ENCODE measurements at places on chromosomes 3 and 15.

- no peak for DNase-seq
Observed at GRCh38 chr3:167441256-167441655, 32.6 kb downstream of the SERPINI2 start.

GRCh38 chr3:128730471-128730870, 4.5 kb downstream of the RAB7A start:
- no peak for DNase-seq

- no peak for DNase-seq
Observed at GRCh38 chr15:89426500-89426899, 69.9 kb downstream of the RHCG start.

DNA sequence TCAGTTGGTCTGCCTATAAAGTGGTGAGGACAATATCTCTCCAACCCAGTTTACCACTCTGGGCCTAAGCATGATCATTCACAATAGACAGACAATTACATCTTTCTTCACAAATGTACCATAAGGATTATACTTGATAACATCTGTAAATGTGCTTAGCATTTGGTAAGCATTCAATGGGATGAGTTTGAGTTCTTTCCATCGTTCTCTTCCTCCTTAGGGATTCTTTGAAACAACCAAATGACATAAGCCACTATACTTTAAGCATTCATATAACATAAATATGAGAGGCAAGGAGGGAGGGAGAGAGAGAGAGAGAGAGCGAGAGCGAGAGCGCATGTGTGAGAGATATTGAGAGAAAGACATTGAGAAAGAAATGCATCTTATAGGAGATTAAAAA, 303.3 kb upstream of the CBLB start:
- DNase-seq: no peak

- no peak for DNase-seq
Observed at GRCh38 chr3:69496856-69497255, 111.0 kb upstream of the FRMD4B start.

- DNase-seq: no peak
Observed at GRCh38 chr3:137477614-137478013, 286.5 kb upstream of the SOX14 start.

DNA sequence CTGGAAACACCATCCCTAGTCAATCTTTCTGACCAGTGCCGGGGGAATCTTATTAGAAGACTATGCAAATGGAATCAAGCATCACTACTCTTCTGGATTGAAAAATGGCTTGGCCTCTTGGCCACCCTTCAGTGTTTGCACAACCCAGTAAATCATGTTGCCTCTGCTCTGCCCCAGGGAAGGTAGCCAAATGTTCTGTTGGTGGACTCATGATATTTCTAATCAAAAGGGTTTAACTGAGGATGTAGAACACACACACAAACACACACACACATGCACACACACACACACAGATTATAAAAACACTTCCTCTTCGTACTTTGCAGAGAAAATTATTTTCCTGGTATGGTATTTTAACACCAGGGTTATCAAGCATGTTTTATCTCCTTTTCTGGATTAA, 7.9 kb downstream of the RBP2 start:
- no peak for DNase-seq

- DNase-seq: no peak
Observed at GRCh38 chr3:133930341-133930933, 34.8 kb upstream of the RAB6B start.

DNA sequence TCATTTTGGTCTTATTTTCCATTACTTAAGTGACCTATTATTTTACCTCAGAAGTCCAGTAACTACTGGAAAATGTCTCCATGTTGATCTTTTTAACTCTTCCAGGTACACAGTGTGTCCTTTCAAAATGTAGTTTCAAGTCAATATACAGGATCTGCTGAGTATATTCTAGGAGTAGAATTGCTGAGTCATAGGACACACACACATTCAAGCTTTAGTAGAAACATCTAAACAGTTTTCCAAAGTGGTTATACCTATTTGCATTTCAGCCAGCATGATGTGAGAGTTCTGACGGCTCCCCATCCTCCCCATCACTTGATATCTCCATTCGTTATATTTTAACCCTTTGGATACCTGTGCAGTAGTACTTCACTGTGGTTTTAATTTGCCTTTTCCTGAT, 271.9 kb downstream of the MCTP2 start:
- DNase-seq: no peak

DNA sequence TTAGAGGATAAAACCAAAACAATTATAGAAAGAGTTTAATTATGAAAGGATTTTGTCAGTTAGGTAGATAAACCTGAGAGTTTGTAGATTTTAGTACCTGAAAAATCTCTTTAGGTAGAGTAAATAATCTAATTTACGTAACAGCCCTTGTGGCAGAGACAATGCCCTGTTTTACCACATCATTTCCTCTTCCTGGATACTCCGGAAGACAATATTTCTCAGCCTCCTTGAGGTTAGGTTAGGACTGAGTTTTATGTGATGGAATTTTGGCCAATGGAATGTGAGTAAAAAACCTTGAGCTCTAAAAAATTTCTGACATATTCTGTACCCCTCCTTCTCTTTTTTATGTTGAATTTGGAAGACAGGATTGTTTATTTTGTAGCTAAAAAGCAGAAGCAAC, 50.7 kb upstream of the TPRG1 start:
- DNase-seq: no peak

DNA sequence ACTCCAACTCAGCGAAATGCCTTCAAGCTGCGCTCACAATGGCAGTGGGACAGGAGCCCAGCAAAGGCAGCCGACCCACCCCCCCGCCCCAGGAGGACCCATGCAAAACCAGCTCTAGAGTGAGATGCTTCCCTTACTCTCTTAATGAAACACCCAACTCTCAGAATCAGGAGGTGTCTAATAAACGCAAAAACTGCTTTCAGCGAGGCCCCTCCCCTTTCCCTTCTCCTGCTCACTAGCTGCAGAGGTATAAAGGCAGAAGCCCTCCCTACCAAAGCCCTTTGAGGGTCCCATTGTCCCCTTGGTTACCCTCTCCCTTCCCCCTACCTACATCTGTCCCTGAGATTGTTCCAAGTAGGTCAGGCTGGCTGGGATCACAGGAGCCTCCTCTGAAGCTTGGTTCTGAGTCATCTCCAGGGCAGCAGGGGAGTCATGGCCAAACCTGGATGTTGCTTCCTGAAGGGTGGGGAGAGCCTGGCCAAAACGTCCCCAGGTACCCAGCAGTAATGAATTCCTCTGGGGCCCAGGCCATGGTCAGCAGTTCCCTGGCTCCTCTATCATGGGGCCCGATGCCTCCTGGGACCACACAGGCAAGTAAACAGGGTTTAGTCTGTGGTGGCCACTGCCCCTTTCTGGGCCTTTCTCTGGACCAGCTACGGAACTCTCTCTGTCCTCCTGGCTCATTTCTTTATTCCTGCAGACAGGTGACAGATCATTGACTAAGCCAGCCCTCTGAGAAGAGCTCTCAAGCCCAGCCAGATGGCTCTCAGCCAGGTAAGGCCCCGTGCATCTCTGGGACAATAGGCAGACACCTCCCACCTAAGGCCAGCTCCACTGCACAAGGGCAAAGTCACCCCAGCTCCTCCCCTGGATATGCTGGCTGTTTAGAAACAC, 8.6 kb downstream of the KLHL25 start:
- no peak for DNase-seq

DNA sequence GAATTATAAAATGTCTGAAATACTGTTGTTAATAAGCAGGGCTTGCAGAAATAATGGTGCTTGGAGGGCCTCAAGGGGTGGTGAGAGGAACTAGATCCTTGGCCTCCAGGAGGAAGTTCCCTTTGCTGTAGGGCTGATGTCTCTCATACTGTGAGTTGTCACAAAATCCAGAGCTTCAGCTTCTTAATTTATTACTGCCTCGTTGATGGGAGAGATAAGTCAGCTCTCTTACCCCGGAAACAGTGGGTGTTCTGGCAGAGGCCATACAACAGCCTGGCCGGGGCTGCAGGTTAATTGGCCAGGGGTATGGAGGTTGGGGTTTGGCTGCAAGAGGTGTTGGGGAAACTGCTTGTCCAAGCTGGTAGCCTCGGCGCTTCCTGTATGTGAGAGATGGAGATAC, 15.5 kb downstream of the MAPKAPK3 start:
- DNase-seq: no peak

- no peak for DNase-seq
Observed at GRCh38 chr15:69317392-69317841, 18.7 kb downstream of the PAQR5 start.

DNA sequence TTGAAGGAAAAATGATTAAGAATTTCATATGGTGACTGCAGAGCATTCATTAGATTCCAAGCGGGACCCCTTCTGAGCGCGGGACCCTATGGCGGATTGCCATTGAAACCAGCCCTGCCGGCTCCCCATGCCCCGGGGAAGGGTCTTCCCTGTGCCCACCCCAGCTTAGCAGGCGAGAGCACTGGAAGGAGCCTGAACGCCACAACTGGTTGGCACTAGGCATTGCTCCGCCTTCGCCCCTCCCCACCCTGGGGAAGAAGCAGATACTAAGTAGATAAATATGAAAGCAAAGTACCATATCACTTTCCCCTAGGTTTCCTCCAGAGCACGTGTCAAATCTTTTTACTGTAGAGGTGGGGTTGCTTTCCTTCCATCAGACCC, 70.7 kb downstream of the CYP19A1 start:
- DNase-seq: no peak

GRCh38 chr3:39990532-39990931, 181.1 kb downstream of the MYRIP start:
- DNase-seq: peak; percentile 13

DNA sequence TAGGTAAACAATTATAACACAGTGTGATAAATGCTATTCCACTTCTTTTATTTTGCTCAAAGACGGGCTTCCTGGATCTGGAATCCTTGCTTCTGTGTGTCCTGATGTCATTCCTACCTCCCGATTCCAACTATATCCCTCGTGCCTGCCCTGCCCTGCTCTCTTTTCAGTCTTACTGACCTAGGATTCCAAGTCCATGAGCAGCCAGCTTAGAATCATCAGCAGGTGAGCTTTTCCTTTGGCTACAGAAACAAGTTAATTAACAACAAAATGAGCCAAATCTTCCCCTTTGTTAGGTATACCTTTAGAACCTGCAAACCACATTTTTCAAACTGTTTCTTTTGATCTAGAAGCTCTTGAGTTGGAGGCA, 21.9 kb upstream of the KPNA1 start:
- no peak for DNase-seq

- DNase-seq: peak; percentile 6
Observed at GRCh38 chr15:90750186-90750585, 33.0 kb downstream of the BLM start.

GRCh38 chr3:157533298-157534070, 30.3 kb upstream of the VEPH1 start:
- DNase-seq: peak; percentile 86

DNA sequence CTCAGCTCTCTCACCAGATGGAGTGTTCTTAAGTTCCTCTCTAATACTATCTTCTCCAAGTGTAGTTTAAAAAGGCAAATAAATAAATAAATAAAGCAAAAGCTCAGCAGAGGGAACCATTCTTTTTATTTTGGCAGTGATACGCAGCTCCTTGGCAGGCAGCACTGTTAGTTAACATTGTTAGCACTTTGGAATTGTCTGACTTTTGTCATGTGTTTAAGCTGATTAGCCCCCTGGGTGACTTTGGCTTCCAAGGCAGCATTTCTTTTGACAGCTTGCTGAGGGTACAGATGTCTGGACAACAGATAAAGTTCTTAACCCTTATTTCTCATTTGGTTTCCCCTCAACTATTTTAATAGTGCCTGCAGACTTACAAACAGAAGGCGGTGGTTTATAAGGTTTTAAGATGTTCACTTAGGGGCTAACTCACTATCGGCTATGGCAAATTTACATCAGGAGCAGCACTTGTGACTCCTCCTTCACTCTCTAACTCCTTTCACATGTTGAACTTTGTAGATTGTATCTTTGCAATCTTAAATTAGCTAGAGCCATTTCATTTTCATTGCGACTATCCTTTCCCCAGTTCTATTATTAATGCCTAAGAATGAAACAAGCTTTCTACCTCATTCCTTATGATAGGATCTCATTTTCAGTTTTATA, 213.4 kb downstream of the ZBBX start:
- DNase-seq: no peak

DNA sequence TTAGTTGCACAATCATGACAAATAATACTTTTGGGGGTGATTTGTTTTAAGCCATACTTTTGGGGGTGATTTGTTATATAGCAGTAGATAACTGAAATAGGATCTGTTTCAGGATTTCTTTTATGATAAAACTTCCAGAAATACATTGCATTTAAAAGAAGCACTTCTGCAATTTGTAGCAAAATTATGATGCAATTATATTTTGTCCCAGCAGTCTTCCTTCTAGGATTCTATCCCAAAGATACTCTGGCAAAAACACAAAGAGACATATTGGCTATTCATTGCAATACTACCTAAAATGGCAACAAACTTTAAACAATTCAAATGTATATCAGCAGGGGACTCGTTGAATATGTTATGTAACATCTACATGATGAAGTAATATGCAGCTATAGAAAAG, 78.9 kb upstream of the ANKRD28 start:
- no peak for DNase-seq

DNA sequence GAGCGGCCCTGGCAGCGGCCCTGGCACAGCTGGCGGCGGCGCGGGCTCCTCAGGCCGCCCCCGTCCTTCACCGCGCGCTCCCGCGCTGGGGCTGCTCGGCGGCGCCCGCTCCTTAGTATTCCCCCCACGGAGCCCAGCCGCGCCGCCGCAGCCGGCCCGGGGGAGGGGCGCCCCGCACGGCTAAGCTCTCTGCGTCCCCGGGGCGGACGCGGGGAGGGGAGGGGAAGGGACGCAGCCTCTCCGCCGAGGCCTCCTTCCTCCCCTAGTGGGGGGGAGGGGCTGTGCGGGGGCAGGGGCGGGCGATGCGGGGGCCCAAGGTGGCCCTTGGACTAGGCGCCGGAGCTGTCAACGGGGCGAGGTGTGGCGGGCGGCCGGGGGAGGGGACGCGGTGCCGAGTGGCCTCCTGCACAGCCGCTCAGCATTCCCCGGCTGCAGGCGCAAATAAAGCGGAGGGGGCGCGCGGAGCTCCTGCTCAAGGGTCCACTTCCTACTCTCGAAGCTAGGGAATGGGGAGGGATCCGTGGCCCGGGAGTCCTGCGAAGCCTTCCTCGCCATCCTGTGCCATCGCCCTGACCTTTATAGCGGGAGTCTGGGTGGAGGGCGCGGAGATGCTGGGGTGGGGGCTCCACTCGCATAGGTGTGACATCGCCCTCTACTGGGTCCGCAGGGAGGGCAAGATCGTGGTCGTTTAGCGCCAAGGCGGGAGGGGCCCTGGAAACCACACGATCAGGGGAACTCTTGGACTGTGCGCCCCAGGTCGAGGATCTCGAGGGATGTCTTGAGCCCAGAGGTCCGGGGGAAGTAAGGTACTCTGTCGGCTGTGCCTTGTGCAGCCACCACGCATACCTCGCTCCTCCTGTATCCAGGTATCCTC, 22.2 kb downstream of the EPHB3 start:
- no peak for DNase-seq

DNA sequence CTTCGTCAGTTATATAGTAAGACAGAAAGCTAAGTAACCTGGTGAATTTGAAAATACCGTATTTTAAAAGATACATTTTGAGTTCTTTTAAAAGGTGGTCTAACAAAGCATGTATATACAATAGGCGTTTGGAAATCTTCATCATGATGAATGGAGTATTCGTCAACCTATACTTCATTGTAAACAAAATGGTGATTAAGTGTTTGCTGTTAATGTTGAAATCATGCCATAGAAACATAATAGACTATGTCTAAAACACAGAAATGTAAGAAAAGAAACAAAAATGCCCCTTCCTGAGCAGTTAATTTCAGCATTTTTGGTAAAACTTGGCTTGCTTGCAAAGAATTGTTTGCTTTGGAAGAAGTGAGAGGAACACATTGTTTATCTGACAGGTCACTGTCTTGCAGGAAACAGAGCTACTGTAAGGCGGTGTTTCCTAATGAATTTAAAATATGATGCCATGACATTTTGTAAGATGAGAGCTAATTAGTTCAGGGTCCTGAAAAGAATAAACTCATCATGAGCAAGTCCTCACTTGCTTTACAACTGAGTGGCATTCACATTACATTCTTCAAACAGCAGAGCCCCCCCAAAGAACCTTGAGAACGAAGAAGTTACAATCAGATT, 126.7 kb downstream of the SERPINI1 start:
- no peak for DNase-seq

Measured in non-pigmented ciliary epithelial cell (primary cell).